GF-D8 (cell line): ENCODE measurements at places on chromosomes 5 and 9.

- no peak for DNase-seq
Observed at GRCh38 chr9:122527193-122527592, at the start of gene OR1N1. TSS of gene OR1N1 (minus strand) at chr9:122527293. CDS start at chr9:122527293, 0 bp downstream.

DNA sequence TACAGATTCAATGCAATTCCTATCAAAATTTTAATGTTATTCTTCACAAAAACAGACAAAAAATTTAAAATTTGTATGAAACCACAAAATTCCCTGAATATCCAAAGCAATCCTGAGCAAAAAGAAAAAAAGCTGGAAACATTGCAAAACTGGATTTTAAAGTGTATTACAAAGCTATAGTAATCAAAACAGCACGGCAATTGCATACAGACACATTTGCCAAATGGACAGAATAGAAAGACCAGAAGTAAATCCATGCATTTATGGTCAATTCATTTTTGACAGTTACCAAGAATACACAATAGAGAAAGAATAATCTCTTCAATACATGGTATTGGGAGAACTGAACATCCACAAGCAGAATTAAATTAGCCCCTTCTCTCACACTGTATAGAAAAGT, 110.5 kb downstream of the TMEM232 start:
- DNase-seq = no peak

- no peak for DNase-seq
Observed at GRCh38 chr9:133509179-133510083, 15.3 kb downstream of the MYMK start.

GRCh38 chr5:138658676-138659075, 83.5 kb upstream of the HSPA9 start:
- no peak for DNase-seq

DNA sequence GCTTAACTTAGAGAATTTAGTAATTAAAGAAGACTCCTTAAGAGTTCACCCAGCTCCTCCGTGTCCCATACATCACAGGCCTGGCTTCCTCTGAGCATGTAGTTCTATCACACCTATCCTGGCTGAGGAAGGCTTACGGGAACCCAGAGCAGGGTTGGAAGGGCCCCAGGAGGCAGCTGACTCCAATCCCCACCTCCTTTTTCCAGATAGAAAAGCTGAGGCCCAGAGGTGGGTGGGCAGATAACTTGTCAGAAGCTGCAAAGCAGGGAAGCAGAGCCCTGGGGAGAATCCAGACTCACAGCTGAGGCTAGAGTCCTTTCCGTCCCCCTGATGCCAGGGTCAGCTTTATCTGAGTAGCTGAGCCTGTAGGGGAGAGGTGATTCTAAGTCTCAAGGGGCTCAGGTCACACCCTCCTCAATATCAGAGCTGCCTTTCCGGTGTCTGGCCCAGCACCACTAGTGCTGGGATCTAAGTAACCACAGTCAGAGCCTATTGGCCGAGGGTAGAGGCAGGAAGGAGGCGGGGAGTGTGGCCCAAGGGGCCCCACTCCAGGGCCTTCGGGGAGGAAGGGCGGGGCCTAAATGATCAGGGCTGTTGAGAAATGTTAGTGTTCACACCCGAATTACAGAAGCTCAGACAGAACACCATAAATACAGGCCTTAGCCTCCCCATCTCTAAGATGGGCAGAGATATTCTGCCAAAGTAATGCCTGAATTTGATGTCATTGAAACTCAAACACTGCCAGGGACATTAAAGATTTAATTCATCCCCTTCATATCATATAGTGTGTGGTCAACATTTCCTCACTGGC, 9.9 kb downstream of the CCDC69 start:
- DNase-seq = peak; percentile 96

GRCh38 chr5:80275347-80275746, 19.5 kb upstream of the SERINC5 start:
- DNase-seq = no peak

DNA sequence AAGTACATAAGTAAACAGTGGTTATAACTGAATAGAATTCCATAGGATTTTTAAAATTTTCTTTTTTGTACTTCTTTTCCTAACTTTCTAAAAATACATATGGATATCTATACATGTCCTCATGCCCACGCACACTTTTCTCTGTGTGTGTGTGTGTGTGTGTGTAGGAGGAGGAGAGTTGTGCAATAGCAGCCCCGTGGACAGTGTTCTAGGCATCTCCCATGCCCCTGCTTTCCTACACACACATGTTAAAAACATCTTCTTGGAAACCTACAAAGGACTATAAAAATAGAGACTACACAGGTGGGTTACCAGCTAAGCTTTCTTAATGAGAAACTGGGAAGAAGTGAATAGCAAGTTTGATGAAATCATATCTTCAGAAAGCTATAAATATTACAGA, 19.8 kb upstream of the HEXB start:
- no peak for DNase-seq

- DNase-seq = no peak
Observed at GRCh38 chr5:171426266-171426665, 6.8 kb downstream of the FGF18 start.

DNA sequence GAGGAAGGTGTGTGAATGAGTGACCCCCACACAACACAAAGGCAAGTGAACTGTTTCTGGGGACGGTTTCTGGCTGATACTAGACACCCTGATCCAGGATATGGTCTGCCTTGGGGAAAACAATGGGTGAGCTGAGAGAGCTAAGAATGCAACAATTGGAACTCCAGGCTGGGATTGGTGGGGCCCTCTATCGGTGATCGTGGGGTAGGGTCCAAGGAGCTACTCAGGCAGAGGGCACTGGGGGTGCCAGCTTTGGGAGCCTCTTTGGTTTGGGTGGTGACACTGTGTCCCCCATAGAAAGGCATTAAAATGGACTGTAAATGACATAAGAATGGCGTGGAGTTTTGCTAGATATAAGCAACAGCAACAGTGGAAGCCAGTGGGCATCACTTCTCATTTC, 439.1 kb downstream of the DMAC1 start:
- DNase-seq = no peak

- no peak for DNase-seq
Observed at GRCh38 chr5:125023673-125024072, 277.2 kb upstream of the ZNF608 start.

- no peak for DNase-seq
Observed at GRCh38 chr9:120289098-120289497, 290.9 kb downstream of the CDK5RAP2 start.

- peak; percentile 42 for DNase-seq
Observed at GRCh38 chr5:152237531-152237930, 167.5 kb downstream of the NMUR2 start.

DNA sequence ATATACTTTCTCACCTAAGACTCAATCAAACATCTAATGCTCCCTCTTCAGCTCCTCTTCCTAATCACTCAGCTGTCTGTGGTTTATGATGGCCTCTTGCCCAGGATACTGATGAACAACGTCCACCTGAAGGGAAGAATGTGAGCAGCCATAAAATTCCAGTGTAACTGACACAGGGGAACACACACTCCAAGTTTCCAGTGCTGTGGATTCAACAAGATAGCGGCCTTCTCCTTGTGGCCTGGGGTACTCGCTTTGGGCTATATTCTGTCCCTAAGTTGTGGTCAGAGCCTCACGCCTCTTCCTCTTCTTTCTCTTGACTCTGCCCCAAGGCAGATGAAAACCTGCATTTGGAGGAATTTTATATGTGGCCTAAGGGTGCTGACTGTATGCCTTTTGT, 11.7 kb downstream of the B4GALT1 start:
- DNase-seq = no peak

DNA sequence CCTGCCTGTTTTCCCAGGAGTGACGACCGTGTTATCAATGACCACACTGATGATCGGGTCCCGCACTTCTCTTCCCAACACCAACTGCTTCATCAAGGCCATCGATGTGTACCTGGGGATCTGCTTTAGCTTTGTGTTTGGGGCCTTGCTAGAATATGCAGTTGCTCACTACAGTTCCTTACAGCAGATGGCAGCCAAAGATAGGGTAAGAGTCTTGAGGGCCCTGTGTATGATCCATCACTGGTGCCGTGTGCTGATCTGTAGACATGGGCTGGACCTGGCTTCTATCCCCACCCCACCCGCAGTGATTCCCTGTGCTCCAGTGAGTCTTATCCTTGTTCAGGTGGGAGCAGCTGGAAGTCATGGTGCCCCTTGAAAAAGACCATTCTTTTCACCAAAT, 26.0 kb downstream of the GABRP start:
- DNase-seq = no peak

DNA sequence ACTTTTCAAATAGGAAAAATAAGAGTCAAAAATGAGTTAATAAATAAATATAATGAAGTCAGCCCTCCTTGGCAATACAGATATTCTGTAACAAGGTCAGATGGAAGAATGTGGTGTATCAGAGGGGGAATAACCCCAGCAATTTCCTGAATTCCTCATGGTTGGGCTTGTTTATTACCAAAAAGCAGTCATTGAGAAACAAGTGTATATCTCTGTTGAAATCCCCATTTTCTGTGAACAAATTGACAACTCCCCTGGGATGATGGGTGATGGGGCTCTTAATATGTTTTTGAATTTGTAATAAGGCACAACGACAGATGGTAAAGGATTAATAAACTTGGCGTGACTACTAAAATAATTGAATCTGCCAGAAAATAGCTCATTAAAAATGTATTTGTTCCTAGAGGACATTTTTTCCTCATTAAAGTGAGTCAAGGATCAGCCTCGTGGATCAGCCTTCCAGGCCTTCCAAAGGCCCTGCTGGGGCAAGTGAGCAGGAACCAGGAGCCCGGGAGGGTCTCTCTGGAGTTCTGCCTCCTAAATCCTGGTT, 34.2 kb downstream of the THBS4 start:
- DNase-seq = no peak

- no peak for DNase-seq
Observed at GRCh38 chr9:121674017-121674416, 22.6 kb downstream of the DAB2IP start.

DNA sequence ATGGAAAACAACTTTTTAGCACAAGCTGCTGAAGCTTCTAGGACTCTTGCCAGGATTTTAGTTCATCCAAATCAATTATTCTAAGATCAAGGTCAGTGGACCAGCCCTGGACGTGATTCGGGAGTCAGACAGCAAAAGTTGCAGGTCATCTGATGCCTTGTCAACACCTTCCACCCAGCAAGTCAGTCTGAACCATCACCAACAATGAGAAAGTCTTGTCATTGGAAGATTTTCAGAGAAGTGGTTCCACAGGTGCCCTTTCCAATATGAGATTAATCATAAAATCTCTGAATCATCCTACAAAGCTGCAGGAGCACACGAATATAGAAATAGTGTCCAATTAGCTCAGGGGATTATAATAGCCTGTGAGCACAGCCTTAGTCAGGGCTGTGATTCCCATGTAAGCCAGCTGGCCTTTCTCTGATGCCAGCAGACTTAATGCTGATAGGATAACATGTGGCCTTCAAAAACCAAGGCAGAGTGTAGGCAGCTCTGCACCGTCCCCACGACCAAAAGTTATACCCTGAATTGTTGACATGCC, 445.0 kb upstream of the TRPC7 start:
- no peak for DNase-seq

GRCh38 chr5:135430135-135430437, 17.1 kb downstream of the DCANP1 start:
- DNase-seq = no peak

DNA sequence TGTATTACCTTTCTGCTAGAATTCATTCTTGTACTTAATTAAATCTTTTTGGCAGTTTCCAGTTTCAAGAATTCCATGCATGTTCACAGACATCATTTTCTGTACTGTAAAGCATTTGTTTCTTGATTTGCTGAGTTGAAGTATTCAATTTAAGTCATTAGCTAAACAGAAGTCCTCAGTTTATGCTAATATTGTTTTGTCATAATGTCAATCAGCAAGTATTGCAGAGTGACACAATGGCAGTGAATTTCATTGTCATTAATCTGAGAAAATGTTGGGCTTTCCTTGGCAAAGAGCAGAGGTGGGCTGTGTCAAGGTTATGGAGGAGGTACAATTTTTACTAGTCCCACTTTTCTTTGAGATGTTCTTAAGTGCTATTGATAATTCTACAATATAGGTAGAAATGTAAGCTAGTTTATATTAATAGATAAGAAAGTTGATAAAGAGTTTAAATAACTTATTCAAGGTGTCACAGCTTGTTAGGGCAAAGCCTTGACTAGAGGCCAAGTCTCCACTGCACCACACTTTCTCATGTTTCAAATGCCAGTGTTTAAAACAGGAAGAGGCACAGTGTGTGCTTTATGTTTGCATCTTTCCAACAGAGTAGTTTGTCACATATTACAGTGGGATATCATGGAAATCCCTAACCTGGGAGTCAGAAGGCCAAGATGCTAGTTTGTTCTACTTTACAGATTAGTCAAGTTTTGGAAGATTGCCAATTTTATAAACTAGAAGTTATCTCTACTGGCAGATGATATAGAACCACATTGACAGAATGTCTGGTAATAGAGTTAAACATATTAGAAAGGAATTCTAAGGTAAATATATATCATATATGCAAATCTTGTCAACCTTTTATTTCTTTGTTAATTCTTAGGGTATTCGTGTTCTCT, 56.3 kb downstream of the SLF1 start:
- DNase-seq = no peak

DNA sequence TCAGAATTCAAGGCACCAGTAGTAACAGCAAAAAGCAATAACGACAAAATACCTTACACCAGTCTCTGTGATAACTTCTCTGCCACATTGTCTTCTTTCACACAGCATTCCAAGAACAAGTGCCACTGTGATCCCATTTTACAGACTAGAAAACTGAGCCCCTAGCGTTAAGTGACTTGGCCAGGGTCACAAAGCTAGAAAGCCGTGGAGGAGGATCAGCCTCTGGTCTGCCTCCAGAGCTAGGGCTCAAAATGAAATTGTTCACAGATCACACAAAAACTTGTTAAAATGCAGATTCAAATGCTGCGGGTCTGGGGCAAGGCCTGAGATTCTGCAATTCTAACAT, 154.1 kb downstream of the FAM114A2 start:
- DNase-seq = no peak

DNA sequence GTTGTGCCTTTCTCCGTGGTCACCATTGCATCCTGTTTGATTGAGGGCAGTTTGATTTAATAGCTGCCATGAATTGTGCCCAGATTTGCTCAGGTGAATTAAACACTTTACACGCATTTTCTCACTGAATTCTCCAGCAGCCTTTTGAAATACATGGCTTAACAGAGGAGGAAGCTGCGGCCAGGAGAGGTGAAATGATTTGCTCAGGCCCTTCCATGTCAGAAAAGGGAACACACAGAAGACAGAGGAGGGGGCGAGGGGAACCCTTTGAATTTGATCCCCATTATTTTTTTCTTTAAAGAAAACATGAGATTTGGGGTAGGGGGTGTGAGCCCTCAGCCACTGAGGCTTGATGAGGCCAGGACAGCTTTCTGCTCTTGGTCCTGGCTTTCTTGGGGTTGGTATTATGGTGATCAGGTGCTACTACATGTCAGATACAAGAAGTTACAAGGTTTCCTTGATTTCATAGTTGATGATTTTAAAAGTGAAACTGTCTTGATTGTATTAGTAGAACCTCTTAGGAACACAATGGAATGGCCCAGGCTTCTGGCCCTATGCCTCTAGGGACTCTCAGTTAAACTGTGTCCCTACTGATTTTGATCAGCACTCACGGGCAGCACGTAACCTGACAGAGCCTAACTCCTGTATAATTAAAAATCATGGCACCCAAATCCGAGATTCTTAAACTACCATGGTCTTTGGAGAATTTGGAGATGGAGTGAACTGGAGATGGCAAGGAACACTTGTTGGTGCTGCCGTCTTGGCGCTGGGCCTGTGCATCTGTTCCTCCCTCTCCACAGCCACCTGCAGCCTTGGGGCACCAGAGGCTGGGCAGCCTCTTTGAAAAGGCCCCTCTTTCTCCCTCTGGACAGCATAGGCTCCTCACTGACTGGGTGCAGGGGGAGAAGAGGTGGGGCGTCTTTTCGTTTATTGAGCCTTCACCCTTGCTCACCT, 107.9 kb downstream of the TRIO start:
- peak; percentile 33 for DNase-seq
